ENCODE measurements at places on chromosomes 5 and 9.
A peak's percentile ranks its signal among the peaks of the same experiment; 100 is the strongest.

DNA sequence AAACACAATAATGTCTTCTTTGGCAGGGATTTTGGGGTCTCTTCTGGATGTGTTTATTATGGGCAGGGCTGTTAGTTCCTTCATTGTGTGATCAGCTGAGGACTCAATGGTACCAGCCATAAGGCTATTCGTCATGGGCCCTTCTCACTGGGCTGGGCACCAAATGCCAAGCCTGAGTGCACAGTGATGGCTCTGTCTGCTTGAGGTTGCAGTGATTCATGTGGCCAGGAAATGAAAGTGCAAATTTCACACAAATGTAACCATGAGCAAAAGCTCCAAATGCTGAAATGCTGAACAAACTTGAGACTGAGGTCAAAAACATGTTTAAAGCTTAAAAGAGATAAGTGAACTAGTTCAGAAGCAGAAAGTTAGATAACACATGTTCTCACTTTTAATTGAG is 191.0 kb downstream of the TARS1 start:
- DNase-seq, result no peak

DNA sequence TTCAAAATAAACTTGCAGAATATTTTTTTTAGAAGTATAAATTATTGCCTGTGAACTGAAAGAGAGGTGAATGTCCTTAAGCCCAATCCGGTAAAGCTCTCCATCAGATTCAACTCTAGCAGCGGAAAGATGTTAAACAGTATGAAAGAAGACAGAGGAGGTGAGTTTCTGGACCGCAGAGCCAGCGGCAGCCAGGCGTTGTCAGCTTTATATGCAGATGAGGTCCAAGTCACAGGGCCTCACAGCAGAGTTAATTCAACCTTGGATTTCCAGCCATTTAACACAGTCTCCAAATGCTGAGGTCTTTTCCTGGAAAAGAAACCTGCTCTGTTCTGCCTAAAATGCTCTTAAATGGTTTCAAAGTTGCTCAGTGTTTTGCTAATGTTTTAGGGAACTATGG is 75.5 kb downstream of the OTULIN start:
- DNase-seq, result no peak

DNA sequence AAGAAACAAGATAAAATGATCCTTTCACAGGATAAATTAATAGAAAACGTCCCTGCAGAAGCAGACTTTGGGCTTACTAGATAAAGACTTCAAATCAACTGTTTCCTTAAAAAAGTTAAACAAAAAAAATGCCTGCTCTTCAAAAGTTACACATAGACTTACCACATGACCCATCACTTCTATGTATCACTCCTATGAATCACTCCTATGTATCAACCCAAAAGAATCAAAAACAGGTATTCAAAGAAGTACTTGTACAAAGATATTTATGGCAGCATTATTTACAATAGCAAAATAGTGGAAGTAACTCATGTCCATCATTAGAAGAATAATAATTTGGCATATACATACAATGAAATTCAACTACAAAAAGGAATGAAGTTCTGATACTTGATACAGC is 56.3 kb upstream of the PRDM9 start:
- no peak for DNase-seq

- DNase-seq, result no peak
Observed at GRCh38 chr9:130994135-130995085, 14.6 kb upstream of the LAMC3 start.

DNA sequence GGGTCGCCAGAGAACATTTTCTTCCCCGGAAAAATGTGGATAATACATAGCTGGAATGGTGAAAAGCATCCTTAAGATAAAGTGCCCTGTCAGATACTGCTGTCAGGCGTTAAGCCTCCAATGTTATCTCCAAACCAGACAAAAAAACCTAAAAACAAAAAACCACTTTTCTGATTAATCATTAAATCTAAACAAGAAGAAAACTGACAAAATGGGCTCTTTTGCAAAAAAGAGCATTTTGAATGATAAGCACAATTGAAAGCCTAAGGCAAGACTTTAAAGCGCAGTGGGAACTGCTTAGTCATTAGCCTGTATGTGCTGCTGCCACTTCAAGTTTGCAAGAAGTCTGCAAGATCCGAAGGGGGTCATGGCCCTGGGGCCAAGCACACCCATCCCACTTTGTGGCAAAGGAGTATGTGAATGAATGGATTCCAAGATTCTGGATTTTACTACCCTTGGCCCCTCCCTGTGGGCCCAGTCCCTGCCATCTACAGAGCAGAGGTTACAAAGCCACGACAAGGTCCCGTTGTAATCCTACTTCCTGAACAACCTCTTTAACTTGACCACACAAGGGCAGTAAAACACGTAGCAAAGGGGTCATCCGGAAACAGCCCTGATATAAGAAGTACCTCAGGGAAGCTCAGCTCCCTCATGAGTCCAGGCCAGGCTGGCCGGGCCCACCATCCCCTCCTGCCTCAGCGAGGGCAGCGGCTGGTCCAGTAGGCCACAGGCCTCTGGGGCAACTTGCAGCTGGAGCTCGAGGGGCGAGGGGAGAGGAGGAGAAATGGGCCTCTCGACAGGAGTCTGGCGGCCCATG is 29.7 kb downstream of the SHB start:
- DNase-seq, result no peak

GRCh38 chr9:112784020-112784785 is 33.6 kb downstream of the SNX30 start:
- peak; percentile 80 for DNase-seq

DNA sequence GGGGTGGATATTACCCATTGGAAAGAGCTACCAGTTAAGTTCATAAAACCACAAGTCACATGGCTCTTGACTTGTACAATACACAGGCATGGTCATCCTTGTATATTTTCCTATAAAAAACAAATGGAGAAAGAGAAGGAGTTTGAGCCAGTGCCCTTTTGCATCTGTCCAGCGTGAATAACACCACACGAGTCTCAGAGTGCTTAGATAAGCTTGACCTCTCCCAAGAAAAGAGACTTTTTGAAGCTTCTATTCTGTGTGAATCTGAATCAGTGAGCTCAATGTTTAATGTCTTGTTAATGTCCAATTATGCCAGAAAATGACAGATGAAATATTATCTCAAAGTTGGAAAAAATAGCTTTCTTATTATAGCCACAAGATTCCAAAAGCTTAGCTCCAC is 30.9 kb upstream of the LPAR1 start:
- no peak for DNase-seq

DNA sequence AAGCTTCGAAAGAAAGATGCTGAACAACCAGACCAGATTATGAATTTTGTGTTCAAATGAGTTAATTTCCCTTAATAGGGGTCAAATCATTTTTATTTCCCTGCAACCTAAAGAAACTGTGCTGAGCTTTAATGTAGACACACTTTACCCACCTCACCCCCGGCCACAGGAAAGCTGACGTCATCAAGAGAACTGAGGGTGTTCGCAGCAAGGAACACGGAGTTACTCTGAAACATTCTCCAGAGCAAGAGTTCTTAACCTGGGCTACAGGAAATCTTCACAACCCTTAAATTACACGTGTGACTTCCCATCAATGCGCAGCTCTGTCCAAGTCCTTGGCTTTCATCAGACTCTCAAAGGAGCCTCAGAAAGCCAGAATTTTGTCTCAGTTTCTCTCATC is 116.3 kb downstream of the COL23A1 start:
- no peak for DNase-seq
